Calu3 (cell line): ENCODE measurements at places on chromosomes 1 and 21.

- DNase-seq, result no peak
These were observed 468.5 kb downstream of the PCP4 start for GRCh38 chr21:40335704-40336103.

DNA sequence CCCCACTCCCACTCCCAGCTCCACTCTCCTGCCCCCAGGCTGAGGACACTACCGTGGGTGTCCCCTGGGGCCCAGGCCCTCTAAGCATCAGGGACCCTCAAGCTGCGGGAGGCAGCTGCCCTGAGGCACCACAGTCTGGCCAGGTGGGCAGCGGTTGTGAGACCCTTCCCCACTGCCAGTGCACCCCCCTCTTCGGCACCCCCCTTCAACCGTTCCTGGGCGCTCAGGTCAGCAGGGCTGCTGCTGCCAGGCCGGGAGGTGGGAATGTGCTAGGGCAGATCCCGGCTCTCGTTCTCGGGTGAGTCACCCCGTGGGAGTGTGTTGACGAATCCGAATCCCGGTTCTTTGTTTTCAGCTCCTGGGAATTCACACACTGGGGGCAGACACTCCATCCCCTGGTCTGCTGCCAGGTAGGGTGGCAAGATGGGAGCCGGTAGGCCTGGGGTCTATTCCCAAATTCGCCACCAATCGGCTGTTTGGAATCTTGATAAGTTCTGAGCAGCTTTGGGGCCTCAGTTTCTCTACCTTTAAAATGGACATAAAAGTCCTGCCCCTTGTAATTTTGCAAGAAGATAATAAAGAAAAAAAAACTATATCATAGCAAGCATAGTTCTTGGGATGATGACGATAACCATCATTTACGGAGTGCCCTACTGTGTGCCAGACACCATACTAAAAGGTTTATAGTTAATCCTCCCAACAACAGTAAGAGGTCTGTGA, 28.5 kb upstream of the CASZ1 start:
- no peak for DNase-seq

DNA sequence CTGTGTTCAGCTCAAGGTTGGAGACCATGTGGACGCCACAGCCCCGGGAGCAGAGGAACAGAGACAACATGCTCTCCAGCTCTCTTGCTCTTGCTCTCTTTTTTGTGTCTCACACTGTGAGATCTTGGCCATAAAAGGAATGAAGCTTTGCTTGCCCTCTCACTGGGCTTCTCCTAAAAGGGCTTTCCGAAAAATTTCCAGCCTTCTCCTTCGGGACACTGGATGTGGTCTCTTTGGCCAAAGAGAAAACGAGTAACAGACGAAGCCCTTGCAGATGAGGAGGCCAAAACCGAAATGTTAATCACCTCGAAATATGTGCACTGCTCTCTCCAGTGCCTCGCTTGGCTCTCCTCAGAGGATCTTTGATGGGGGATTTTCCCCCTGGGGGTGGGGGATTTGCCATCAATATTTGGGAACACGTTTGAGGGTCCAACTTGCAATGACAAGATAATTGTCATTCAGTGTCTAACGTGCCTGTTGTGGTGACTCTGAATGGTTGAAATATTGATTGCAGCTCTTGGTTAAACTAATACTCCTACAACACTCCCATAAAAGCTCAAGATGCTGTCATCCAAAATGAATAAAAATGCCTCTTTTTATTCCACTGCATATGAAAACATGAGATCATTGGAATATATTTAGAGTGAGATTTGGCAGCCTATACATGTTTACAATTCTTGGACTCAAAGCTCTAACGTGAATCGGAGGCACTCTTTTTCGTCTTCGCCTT, 68.6 kb upstream of the ANGPTL1 start:
- DNase-seq, result no peak

DNA sequence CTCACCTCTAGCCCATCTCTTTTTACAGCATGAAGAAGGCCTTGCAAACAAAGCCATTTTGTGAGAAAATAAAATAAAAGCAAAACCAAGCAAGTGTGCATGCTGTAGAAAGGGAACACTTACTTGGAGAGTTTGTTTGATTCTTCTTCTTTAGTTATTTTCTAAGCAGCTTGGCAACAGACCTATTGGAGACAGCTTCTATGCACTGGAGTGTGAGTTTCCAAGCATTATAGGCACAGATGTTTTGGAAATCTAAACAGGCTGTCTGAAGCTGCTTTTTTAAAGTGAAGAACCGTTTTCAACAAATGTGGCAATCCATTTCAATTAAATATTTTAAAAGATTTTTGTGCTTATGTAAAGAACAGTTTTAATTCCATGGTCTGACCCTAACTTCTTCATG, 76.6 kb downstream of the NGF start:
- no peak for DNase-seq

GRCh38 chr1:88647749-88648415, 36.2 kb upstream of the PKN2 start:
- DNase-seq, result no peak

- no peak for DNase-seq
These were observed 4.5 kb upstream of the INKA2 start for GRCh38 chr1:111743679-111744101.

DNA sequence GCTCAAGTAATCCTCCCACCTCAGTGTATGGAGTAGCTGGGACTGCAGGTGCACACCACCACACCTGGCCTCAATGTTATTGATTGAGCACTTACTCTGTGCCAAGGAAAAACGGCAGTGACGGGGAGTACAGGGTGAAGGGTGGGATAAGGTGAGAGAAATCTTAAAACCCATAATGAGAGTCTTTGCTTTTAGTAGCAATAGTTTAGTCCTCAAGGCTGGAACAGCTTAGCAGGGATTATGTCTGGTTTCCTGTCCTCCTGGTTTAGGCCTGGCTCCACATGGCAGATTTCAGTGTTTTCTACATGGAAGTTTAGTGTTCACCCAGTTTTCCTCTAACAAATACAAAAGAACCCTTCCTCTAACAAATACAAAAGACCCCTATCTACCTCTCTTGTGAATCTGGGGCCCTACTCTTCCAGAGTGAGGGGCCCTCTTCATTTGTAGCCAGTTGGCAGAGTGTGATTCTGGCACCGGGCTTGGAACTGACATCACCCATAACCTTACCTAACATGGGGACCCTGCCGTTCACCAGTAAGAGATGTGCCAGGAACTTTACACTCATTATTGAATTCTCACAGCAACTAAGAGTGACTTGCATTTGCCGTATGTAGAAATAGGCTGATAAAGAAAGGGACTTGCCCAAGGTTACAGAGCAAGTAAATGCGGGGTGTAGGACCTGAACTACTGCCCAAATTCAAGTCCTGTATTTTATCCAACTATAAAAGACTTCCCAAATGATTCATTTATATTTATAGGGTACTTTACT, 6.9 kb downstream of the ZNF691 start:
- no peak for DNase-seq

DNA sequence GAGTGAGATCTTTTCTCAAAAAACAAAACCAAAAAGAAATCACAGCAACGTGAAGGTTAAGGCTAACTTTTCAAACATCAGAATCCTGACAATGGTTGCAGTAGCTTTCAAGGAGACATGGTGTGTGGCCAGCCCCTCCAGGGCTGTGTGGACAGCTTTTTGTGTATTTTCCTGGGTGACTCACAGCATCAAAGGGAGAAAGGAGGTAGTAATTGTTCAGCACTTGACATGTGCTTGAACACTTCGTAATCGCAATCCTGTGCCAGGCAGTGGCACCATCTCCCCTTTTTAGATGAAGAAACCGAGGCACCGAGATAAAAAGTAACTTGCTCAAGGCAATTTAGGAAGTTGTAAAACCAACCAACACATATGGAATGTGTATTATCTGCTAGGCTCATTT, 10.3 kb downstream of the NBL1 start:
- no peak for DNase-seq

DNA sequence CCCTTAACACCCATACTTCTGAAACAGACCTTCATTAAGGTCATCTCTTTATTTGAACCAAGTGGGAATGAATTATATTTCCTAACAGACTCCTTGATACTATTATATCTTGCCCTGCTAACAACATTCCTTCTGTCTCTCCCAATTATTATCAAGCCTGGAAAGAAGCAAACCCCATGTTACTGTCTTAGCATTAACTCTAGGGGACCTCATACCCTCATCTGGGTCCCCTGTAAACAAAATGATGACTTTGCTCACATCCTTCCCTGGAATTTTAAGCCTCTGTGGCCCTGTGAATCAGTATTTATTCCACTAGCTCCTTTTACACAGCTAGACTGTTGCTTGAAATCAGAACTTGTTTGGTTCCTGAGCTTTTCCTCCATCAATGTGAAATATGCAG, 38.3 kb upstream of the BCL10 start:
- no peak for DNase-seq

DNA sequence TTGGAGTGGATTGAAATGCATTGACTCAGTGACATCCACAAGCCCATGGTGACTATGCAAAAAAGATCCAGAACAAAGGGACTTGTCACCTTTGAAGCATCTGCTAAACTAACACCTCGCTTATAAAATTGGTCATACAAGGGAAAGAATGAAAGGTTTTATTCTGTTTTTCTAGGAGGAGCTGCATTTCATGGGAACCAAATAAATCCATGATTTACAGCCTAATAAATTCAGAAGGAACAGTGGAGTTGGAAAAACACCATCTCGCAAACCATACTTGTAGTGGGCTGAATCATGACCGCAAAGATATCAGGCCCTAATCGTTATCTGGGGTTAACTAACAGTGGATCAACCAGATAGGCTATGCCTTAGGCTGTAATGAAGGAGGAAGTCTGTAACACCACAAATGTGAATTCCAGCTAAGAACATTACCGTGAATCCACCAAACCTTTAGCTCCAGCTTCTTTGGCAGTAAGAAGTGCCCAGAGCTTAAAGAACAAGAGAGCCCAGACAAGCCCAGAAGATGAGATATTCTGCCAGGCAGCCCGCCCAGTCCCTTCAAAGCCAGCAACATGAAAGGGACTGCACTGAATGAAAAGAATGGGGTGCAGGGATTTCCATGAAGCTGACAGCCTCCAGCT, 27.4 kb downstream of the RSPH1 start:
- no peak for DNase-seq

- no peak for DNase-seq
These were observed 16.2 kb downstream of the MIER1 start for GRCh38 chr1:66940981-66941380.

GRCh38 chr1:174809755-174810280, 189.9 kb upstream of the CACYBP start:
- DNase-seq, result no peak

DNA sequence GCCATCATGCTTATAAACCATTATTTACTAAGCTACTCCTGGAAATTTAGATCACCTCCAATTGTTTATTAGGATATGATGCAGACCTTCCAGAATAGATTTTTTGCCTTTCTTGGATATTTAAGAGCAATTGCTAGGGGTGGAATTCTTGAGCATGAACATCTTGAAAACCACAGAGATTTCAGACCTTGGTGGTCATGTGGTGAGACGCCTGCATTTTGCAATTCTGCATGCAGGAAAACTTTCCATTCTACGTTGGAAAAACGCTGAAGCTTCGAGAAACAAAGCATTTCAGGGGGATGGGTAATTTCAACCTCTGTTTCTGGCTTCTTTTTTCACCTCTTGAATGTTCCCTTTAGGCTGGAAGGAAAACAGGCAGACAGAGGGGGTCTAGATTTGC, 596.3 kb downstream of the KIF26B start:
- no peak for DNase-seq

DNA sequence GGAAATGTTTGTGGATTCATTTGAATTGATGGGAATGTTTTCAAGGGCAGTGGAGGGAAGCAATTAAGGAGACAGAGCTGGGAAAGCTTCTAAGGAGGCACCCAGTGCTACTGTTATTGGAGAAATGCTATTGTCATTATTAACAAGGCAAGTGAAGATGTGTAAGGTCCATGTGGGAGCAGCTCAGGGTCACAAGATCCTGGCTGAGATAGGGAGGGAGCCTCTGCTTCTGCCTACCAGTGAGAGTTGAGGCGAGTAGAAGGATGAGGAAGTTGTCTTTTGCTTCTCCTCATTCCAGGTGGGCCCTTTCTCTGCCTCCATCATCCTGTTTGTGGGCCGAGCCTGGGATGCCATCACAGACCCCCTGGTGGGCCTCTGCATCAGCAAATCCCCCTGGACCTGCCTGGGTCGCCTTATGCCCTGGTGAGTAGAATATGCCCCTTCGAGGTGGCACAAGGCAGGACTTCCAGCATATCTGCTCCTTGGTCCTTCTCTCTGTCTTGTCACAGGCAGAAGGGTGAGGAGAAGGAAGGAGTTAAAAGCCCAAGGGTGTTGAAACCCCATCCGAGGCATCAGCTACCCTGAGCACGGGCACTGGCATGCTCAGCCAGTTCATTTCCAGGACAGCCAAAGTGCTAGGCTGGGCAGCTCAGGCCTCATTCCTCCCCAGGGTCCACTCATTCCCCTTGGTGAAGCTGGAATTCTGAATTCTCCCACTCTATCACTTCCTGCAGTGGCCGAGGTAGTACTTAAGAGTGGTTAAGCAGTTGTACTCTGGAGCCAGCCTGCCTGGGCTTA, 3.7 kb downstream of the MFSD2A start:
- DNase-seq, result no peak

DNA sequence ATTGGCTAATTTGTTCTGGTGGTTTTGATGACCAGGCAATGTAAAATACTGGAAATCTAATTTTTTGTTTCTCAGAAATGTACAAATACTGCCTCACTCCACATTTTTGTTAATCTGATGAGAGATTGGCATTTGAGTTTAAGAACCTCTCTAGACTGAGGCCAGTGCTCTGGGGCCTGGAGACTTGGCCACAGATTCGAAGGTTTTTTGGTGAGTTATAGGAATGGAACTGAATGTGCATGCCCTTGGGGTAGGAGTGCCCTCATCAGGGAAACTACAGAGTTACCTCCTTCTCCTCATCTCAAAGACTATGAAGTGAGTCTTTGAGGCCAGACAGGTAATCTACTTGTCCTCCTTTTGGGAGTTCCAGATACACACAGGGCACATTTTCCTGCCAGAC, 347.9 kb downstream of the LTN1 start:
- DNase-seq, result no peak

- no peak for DNase-seq
These were observed 154.1 kb downstream of the DAB1 start for GRCh38 chr1:57269630-57270225.

GRCh38 chr21:34827445-34828235, 158.8 kb downstream of the CLIC6 start:
- DNase-seq, result no peak

- DNase-seq, result peak; percentile 72
These were observed 61.9 kb downstream of the WNT9A start for GRCh38 chr1:227885648-227886502.

GRCh38 chr21:35521852-35522505, 472.9 kb upstream of the RUNX1 start:
- DNase-seq, result no peak

DNA sequence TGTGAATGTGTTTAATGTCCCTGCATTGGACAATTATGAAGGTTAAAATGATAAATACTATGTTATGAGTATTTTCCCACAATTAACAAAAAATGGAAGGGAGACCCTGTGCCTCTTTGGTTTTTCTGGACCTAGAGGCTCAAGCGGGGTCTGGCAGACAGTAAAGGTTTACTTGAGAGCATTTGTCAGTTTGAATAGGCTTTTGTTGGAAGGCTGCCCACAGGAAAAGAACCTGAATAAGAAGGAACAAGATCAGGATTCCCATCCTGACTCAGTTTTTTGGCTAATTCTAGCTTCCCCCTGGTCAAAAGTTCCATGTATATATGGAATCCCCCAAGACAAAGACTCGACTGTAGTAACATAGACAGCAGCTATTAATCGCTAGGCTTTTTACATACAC, 150.9 kb upstream of the JUN start:
- DNase-seq, result no peak
